ENCODE measurements at places on chromosomes 5 and 9.
A peak's percentile ranks its signal among the peaks of the same experiment; 100 is the strongest.

DNA sequence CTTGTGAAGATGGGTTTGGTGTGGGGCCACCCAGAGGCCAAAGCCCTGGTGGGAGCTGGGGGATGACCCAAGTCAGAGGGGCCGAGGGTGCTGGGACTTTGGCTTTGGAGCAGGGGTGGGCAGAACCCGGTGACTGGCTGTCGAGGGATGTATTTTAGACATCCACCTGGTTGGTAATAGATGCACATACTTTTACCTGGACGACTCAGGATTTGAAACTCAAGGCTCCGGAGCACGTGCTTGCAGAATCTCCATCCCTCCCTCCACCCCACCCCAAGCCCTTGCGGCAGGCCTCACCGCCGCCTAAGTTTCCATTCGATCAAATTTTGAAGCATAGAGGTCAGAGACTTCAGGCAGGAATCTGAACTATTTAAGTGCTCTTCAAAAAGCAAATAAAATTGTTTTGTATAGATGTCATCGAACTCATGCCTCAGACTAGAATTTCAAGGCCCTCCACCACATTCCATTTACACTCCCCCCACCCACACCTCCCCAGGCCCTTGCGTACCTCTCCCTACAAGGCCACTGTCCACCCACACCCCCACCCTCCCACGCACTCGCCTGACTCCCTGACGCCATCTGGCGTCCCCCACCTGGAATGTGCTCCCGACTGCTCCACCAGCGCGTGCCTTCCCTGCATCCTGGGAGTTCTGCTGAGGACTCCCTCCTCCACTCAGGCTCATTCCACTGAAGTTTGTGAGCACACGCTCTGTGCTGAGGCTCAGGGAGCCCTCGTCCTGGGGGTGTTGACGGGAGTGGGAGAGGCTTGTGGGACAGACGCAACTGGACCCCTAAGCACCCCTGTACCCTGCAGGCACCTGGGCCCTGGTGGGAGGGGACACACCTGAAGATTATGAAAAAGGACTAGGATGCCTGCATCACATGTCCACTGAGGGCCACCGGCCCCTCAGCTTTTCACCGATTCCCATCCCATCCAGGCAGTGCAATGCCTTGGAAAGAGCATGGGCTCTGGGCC, 56.4 kb upstream of the RPL26L1 start:
- DNase-seq, result no peak

GRCh38 chr5:17694914-17695313, 60.7 kb downstream of the TAF11L14 start:
- no peak for DNase-seq

DNA sequence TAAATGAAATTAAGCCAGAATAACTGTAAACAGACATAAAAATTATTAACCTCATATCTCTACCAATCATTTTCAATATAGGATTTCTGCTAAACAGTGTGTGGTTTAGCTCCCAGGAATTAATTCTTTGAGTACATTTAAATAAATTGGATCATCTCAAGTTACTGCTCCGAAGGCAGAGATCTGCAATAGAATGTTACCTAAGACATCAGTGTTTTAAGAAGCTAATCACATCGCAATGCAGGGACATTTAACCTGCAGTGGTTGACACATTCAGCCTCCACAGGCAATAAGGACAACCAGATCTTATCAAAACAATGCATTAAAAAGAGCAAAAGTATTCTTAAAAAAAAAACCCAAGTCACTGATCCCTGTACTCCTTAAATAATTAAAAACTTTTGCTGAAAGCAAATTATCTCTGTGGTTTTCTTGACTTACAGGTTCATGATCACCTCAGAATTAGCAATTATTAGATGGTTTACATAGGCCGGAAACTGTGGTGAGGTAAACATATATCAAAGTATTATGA, 45.7 kb downstream of the PRDM6 start:
- no peak for DNase-seq

GRCh38 chr5:83967417-83967816, 246.8 kb upstream of the HAPLN1 start:
- DNase-seq, result no peak

DNA sequence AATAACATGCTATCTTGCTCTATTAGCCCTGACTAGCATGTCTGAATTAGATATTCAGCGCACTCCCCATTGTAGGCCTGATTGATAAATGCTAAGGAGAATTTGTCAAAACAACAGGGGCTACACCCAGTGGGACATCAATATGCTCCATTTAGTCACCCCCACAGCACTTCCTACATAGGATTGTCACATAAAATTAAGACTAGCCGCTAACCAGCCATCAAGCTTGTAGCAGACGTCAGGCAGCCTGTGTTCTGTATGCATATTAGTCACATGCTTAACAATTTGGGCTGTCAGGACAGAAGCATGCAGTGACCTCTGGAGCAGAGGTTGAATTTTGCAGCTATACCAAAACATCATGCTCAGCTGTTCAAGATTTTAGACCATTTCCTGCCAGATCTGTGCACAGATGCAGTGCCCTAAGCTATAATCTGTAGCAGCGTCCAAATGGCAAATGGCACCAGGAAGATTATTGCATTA, 197.4 kb upstream of the ISL1 start:
- no peak for DNase-seq

DNA sequence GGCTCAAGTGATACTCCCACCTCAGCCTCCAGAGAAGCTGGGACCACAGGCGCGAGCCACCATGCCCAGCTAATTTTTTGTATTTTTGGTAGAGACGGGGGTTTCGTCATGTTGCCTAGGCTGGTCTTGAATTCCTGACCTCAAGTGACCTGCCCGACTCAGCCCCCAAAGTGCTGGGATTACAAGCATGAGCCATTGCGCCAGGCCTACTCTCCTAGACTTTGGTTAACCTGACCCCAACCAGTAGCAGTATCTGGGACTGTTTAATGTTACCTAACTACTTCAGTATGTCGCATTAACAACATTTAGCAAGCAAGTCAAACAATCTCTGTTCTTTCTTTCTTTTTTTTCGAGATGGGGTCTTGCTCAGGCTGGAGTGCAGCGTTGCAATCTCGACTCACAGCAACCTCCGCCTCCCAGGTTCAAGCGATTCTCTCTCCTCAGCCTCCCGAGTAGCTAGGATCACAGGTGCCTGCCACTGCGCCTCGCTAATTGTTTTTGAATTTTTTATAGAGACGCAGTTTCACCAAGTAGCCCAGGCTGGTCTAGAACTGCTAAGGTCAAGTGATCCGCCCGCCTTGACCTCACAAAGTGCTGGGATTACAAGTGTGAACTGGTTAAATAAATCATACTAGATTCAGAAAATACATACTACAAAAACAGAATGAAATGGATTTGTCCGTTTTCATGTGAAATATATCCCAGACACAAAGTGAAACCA, 2.0 kb downstream of the AK3 start:
- DNase-seq, result no peak

- DNase-seq, result no peak
These were observed 90.4 kb upstream of the C5orf63 start for GRCh38 chr5:127163750-127164149.

DNA sequence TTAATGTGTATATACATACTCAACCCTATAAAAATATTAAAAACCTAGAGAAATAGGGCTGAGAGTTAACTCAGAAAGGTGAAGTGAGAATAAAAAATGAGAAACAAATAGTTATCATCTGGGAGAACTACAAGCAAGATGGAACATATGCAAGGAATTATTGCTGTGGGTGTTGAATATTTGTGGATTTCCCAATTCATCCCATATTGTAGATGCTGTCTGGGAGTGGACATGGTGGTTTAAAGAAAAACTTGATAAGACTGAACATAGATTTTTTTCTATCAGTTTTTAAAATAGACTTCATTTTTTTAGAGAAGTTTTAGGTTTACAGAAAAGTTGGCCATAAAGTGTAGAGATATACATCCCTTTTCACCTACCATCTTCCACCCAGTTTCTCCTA, 263.5 kb downstream of the SPATA31D1 start:
- no peak for DNase-seq

DNA sequence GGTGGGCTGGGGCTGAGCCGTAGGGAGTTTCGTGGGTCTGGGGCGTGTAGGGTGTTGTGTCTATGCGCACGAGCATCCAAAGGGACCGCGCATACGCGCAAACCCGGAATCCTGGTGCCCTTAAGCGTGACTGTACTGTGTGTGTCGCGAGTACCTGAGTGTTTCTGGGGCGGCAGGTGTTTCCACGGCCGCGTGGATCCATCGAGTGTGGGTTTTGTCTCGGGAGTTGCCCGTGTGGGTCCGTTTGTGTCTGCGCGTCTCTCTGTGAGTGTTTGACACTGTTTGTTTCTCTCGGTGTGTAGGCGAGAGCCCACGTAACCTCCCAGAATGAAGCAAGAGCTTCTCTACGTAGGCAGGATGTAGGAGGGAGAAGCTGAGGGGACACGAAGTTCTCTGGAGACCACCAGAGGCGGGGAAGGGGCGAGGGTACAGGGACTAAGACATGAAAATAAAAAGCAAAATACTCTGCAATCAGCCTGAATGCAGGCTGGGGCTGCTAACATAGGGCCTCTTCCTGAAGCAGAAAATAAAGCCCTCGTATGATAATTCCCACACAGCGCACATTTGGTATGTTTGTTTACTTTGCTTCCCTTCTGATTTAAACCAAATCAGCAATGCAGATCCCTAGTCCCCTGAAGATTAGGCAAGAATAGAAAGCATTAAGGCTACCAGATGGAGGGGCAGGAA, 588 bp upstream of the BRINP1 start:
- no peak for DNase-seq

GRCh38 chr9:105854026-105854782, 159.9 kb downstream of the TMEM38B start:
- DNase-seq, result no peak

DNA sequence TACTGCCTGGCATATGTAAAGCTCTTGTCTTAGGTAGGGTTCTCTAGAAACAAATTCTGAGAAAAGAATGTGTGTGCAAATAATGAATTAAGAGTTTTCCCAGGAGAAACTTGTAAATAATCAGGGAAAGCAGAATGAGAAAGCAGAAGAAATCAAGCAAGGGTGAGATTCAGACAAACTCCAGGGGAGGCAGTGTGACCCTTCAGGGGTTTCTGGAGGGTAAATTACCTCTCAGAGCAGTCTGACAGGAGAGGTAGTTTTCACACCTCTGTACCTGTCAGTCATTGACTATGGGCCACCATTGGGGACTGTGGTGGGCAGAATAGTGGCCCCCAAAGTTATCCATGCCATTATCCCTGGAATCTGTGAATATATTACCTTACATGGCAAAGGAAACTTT, 124.6 kb downstream of the KCTD16 start:
- no peak for DNase-seq

DNA sequence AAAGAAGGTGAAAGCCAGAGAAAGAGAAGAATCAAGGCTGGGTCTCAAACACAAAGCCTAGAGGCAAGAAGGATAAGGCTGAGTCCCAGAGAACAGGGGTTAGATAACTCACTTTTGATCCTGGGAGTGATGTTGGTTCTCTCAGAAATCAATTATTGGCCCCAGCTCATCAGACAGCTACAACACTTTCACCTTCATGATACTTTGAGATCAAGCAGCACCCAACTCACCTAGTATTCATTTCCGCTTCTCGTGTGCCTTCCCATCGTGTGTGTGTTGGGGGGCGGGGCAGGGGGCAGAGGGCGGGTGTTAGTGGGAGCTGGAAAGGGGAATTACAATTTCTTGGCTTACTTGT, 92.2 kb upstream of the RAD23B start:
- DNase-seq, result no peak

DNA sequence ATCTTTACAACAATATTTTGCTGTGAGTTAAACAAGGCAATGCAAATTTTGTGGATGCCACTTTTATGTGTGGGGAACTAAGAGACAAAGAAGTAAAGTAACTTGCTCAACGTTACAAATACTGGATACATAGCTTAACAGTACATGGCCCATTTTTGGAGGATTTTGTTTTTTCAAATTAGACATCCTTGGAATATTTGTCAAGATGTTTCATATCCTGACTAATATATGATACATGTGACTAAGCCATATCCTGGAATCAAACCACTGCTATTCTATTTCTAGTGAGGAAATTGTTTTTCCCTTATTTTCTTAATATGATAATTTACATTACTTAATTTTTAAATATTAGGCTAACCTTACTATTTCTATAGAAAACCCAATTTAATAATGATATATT, 529.8 kb downstream of the DMRTA1 start:
- DNase-seq, result no peak

DNA sequence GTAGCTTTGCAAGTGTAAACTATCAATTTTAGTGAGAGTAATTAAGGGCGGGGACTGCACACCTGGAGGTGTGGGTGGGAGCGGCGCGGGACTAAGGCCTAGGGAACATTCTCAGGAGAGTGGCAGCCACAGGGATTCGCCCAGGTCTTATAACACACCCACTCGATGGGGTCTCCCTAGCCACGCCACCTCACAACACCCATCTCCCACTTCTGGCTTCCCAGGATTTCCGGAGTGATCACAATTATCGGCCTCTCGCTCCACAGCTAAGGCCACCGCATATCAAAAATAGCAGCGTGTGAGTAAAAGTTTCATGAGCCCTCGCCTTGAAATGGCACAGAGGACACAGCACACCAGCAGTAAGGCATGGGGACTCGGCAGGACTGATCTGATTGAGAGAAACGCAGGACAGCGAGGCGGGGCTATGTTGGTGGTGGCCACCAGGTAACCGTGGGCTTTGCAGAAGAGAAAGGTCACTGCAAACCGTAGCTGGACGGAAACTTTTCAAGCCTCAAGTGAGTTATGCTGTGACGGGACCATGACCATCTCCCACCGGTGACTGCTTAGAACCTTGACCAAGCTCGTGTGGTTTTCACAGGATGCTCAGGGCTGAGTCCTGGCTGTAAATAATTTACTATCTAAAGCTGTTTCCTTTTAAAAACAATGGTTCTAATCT, 1.1 kb upstream of the LPAR1 start:
- DNase-seq, result no peak

DNA sequence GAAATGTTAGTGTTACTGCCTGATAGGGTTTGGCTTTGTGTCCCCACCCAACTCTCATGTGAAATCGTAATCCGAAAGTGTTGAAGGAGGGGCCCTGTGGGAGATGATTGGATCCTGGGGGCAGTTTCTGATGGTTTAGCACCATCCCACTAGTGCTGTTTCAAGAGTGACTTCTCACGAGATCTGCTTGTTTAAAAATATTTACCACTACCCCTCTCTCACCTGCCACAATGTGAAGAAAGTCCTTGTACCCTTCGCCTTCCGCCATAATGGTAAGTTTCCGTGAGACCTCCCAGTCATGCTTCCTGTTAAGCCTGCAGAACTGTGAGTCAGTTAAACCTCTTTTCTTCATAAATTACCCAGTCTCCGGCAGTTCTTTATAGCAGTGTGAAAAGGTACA, 2.6 kb upstream of the RFX3 start:
- DNase-seq, result peak; percentile 89

- DNase-seq, result no peak
These were observed 38.9 kb upstream of the NR3C1 start for GRCh38 chr5:143442385-143442784.

DNA sequence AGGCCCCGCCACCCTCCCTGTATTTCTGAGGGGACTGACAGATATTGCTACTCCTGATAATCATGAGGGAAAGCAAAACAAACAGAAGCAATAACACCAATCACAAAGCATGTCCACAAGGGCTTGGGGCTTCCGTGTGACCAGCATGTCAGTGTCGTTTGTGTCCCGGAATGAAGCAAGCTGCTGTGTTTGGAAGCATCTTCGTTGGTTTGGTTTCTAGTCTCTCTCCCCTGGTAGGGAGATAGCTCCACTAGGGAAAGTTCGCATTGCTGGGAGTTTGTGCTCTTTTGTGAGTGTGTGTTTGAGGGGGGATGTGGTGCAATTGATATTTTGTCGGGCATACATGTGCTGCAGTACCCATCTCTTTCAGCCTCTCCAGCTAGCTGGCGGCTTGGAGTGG, 1.4 kb downstream of the GRIA1 start:
- no peak for DNase-seq

All from DMS79 treated with DMSO at 0.1 percent for 48 hours (cell line).